ENCODE measurements at places on chromosomes 12 and 14.

- peak; percentile 96 for DNase-seq
These were observed at the start of gene DDX23 for GRCh38 chr12:48851883-48852733. DDX23 (minus strand) TSS chr12:48852163; CDS start chr12:48845782, 6,381 bp downstream.

DNA sequence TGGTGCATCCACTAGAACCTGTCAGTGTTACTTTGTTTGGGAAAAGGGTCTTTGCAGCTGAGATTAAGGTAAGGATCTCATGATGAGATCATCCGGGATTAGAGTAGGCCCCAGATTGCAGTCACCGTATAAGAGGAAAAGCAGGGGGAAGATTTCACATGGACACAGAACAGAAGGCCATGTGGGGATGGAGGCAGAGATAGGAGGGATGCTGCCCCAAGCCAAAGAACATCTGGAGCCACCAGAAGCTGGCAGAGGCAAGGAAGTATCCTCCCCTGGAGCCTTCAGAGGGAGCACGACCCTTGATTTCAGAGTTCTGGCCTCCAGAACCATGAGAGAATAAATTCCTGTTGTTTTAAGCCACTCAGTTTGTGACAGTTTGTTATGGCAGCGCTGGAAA, 39.6 kb downstream of the CMKLR1 start:
- no peak for DNase-seq

DNA sequence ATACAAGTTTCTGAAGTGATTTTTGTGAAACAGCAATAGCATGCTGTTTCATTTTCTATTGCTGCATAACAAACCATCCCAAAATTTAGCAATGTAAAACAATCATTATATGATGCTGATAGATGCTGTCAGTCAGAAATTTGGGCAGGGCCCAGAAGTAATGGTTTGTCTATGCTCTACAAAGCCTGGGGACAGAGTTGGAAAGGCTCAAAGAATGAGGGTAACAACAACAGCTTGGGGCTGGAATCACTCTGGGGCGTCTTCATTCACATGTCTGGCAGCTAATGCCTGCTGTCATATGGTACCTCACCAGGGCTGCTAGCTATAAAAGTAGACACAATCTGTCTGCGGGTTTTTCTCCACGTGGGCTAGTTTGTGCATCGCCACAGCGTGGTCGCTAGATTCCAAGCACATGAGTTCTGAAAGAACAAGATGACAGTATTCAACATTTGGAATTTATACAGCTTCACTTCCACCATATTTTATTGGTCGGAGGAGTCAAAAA, 176.5 kb downstream of the BMP4 start:
- no peak for DNase-seq

DNA sequence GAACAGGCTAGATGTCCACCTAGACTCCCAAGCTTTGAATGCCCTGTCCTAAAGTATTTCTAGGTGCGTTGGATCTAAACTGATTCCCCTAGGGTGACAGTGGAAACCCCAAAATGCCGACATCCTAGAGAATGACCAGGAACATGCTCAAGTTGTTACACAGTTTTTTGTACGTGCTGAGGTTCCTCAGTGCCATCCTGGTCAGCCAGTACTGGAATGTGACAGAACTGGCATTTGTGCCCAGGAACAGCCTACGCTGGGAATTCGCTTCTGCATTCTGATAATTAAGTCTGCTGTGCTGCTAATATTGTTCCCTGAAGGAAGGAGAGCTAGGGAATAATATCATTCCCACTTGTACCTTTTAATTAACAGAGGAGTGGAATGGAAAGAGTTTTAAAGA, 40.3 kb downstream of the BORCS5 start:
- no peak for DNase-seq

DNA sequence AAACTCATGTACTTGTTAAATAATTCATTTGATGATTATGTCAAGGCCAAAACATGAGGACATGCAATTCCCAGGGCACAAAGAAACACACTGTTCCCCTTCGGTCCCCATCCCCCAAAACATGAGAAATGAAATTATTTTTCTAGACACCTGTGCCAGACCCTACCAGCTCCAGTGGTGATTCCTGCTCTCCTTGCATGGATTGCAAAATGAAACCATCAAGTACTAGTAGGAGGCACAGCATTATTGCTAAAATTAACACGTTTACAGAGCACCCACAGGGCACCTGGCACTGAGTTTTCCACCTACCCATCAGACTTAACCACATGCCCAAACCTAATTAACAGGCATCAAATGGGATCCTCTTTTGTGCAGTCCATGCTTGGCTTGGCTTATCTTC, 76.6 kb downstream of the ZFC3H1 start:
- no peak for DNase-seq

- DNase-seq: no peak
These were observed 181.7 kb upstream of the ARID2 start for GRCh38 chr12:45547822-45548221.

DNA sequence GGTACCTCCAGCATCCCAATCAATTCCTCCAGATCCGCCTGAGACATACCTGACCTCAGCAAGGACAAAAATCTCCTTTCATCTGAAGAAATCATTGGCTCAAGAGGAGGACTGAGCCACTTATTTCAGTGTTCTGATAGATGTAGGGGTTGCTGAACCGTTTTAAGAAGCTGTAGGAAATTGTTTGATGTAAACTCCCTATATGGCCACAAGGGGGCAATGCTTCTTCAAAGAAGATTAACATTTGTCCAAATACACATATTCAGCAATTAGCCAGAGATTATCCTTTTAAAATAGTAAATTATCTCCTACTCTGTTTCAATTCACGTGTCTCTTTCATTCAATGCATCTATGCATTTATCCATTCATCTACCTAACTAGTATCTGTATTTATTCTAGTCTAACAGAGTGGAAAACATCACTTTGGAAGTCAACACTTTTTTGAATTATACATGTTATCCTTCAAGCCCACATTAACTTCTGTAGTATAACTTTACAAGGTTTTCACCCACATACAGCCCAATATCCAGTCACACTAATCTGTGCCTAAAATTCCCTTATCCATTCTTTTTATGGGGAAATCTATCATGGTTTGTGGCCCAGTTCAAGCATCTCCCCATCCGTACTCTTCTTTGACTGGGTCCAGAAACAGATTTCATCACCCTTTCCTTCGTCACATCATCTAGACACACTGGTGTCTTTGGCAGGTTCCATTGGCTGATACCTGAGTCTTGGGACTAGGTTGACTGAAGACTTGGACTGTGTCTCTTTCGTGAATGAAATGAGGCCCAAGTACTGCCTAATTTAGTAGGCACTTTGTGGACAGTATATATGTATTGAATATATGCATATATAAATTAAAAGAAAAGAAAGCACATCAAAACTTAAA, 411.0 kb upstream of the OR4E1 start:
- DNase-seq: no peak

DNA sequence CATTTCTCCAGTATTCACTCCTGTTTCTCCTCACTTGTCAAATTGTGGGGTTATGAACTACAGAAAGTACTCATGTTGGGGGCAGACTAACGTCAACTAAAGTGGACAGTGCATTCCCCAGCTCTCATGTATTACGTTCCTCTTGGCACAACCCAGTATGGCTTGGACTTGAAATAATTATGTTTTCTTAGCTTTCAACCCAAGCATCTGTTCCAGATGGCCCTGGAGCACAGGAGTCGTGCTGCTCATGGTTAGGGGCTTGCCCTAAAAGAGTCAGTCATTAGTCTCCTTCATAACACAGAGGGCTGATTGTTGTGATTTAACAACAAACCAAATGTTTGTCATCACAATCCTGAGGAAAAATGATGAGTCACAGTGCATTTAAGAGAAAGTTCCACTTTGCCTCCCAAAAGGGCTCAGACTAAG, 154.4 kb downstream of the RPAP3 start:
- DNase-seq: no peak

DNA sequence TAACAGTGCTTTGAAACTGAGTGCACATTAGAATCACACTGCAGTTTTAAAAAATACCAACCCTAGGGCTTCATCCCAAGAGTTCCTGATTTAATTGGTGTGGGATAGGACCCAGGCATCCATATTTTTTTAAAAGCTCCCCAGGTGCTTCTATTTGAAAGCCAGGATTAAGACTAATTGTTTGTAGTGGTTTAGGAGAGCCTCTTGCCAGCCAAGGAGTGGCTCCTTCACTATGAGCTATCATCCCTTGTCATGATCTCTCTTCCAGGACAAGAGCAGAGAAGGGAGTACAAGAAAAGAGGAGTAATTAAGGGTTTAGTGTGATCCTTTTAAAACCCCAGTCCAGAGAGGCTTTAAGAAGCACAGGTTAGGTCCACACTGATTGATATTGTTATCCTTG, 178.0 kb downstream of the CAND1 start:
- no peak for DNase-seq

Measured in ureter (tissue), 1 donor.